ENCODE measurements at places on chromosomes 4 and X. TPM values are rescaled to one million over a fixed set of nuclear protein-coding genes. Genes with fewer than 3 reads are reported as not detected.

Gene FGFBP1
- polyA plus RNA-seq, result not detected

Gene PCYT1B
- 0.07 TPM for polyA plus RNA-seq

Gene GCNA
- 2.0 TPM for polyA plus RNA-seq

Gene LRCH2
- 0.49 TPM for polyA plus RNA-seq

Gene AKAP4
- polyA plus RNA-seq, result not detected

Gene SOWAHD
- 0.17 TPM for polyA plus RNA-seq

Gene MAGEC1
- polyA plus RNA-seq, result not detected

Gene RHOXF1
- 0.38 TPM for polyA plus RNA-seq

Gene ARHGAP36
- polyA plus RNA-seq, result not detected

Gene DSPP
- polyA plus RNA-seq, result not detected

Gene EDA
- polyA plus RNA-seq, result 6.3 TPM

Gene CT83
- polyA plus RNA-seq, result not detected

Gene FAM120C
- 2.1 TPM for polyA plus RNA-seq

Gene ZCCHC18
- 0.38 TPM for polyA plus RNA-seq

Gene AMOT
- 1.1 TPM for polyA plus RNA-seq

Gene PABPC4L
- 0.30 TPM for polyA plus RNA-seq

Gene NAT8L
- 0.30 TPM for polyA plus RNA-seq

Gene BMPR1B
- polyA plus RNA-seq, result 0.34 TPM

Gene HNRNPD
- polyA plus RNA-seq, result 127 TPM

Gene PRR32
- not detected for polyA plus RNA-seq

Gene SEL1L3
- 1.1 TPM for polyA plus RNA-seq

Gene RPL34
- 2,969 TPM for polyA plus RNA-seq

Gene UGT2B17
- polyA plus RNA-seq, result 0.08 TPM

Gene CYSLTR1
- polyA plus RNA-seq, result 0.30 TPM

Gene ADH7
- not detected for polyA plus RNA-seq

Gene TCEAL3
- polyA plus RNA-seq, result 30.3 TPM

Gene MAPK10
- 2.0 TPM for polyA plus RNA-seq

Gene SATL1
- polyA plus RNA-seq, result not detected

Gene NMU
- polyA plus RNA-seq, result not detected

Gene USP53
- 24.2 TPM for polyA plus RNA-seq

Gene COL25A1
- polyA plus RNA-seq, result 0.19 TPM

Gene ARSJ
- 0.68 TPM for polyA plus RNA-seq

Gene SOD3
- 15.0 TPM for polyA plus RNA-seq

Gene USP51
- 0.76 TPM for polyA plus RNA-seq

Gene TMEM150C
- polyA plus RNA-seq, result 11.3 TPM

Gene GPR50
- polyA plus RNA-seq, result not detected

Gene IL2RG
- polyA plus RNA-seq, result 2.0 TPM

Gene CNKSR2
- 0.27 TPM for polyA plus RNA-seq

Gene NUDT11
- 0.14 TPM for polyA plus RNA-seq
